ENCODE measurements at places on chromosomes 4 and X.

- no peak for DNase-seq
Observed at GRCh38 chr4:39030725-39031124, 1.5 kb downstream of the TMEM156 start.

DNA sequence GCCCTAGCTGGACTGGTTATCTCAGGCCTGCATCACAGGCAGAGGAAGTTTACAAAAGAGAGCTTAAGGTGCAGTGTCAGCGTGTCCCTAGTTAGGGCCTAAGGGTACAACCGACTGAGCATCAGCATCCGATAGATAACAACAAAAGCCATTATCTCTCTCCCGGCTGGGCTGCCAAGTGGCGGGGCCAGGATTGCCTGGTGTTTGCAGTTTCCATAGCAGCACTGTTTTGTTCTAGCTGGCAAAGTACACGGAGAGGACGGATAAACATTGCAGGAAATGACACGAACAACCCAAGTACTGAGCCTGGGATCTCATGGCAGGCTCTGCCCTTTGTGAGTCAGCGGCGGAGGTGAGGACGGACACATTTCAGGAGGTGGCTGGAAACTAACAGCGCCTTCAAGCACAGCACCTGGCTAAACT, 104.7 kb upstream of the NOCT start:
- DNase-seq, result no peak

- no peak for DNase-seq
Observed at GRCh38 chr4:71074452-71075299, 81.2 kb downstream of the DCK start.

- no peak for DNase-seq
Observed at GRCh38 chrX:37958525-37959211, 47.7 kb upstream of the SYTL5 start.

DNA sequence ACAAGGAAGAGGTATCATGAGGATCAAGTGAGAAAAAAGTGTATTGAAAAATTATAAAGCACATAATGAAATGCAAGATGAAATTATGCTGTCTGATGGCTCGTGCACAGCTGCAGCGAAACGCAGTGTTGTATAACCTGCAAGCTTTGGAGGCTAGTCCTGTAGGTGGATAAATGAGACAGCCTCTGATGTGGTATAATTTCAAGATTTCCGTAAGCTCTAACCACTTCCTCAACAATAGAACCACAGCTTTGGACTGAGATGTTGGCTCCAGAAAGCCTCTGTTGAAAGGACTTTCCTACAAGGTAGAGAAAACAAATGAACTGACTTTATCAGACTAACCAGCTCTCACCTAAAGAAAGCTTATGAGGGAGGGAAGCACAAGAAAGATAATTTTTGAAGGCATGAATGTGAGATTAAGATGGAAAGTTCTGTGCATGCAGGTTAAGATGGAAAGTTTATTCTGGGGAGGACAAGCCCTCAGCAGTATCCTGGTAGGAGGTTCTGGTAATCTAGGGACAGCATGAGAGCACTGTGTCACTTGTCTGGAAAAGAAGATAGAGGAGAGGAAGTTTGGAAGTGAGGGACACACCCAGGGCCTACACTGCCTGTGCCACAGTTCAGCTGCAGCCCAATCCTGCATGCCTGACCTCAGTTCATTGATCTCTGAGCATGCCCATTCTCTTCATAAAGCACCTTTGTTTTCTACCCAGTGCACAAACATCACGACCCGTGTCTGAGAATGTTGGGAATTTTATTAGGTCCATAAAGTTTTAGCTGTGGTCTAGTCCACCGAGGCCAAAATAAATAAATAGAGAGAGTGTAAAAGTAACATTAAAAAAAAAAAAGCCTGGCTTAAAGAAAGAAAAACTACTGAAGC, 161.5 kb upstream of the SFRP2 start:
- no peak for DNase-seq

GRCh38 chr4:132334081-132334480, 815.0 kb upstream of the PCDH10 start:
- no peak for DNase-seq

DNA sequence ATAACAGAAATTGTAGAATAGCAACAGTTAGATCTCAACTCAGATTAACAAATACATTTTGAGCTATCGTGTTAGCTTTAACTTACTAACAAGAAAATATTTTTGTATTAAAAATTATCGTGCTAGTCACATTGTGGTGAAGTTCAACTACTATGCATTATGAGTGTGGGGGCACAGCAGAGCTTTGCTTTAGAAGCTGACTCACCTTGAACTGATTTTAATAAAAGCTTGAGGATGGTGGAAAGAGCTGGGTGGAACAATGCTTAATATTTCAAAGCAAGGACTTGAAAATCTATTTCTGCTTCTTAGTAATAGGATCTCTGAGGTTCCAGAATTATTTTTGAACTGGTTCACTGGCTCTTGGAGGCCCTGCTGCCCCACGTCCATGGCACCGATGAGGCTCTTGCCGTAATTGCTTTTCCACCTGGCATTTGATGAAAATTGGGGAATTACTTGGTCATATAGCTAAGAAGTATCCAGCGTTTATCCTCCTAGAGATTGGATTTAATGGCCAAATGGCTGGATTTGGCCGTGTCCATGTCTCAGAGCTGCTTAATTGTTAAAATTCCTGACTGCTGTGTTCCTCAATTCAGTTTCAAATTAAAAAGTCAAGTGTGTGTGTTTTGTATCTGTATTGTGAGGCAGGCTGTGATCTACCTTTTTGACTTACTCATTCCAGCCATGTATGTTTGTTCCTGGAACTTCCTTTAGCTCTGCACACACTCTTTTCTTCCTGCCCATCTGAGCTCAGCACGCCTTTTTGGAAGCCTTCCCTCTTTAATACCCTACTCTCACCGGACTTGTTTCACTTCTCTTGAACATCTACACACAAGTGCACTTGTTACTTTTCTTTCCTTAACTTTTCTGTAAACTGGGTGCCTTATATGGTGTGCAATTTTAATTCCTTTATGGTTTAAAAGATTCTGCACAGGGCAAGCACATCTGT, 66.6 kb upstream of the LIMCH1 start:
- no peak for DNase-seq

GRCh38 chrX:11465648-11466411, 172.6 kb downstream of the AMELX start:
- no peak for DNase-seq

DNA sequence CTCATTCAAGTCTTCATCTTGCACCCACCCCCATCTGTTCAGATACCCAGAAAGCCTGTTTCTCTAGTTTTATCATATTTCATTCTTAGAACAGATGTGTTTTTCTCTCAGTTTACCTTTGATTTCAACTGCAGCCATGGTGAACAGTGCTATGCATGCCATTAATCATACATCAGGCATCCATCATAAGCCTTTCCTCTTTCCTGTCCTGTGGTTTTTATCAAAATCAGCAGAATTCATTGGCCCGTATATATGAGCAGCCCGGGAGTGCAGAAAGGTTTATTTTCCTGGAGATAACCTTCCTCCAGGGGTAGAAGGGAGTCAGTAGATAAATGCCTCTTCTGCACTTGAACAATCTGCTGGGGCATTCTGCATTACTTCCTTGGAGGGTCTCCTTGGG, 65.7 kb downstream of the IL21 start:
- no peak for DNase-seq

- DNase-seq, result no peak
Observed at GRCh38 chr4:74431113-74431826, 13.7 kb upstream of the AREG start.

GRCh38 chrX:152445926-152446325, 5.2 kb downstream of the GABRA3 start:
- no peak for DNase-seq

GRCh38 chrX:49976682-49977197, 54.3 kb downstream of the CLCN5 start:
- DNase-seq, result no peak

Data from omental fat pad (tissue), 4 donors.